T-helper 22 cell (primary cell): ENCODE measurements at places on chromosomes 2 and 18.

DNA sequence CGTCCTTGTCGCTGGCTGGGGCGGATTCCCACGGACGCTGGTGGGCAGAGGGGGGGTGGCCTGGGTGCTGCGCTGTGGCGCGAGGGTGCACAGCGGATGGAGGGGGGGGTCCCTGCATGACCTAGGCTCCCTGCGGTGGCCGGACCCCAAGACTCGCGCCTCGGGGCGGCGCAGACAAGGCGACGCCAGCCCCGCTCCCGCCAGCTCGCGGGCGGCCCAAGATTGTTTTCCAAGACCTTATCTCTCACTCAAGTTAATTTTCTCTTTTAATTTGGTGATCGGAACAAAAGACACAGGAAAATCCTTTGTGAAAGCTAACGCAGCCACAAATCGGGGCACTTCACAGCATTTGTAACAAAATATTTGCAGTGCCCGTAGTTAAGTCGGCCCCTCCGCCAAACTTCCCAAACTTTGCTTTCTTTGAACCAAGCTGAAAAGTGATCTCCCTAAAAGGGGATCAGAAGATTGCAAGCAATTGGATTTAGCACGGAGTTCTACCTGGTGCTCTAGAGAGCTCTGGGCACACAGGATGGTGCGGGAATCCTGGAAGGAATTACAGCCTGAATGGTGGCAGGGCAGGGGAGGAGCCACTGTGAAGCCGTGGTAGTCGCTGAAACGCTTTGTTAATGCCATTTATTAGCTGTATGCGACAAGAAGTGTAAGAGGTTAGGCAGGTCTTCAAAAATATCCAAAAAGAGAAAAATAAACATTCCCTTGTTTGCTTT is 4.8 kb upstream of the ID2 start:
- no peak for DNase-seq

DNA sequence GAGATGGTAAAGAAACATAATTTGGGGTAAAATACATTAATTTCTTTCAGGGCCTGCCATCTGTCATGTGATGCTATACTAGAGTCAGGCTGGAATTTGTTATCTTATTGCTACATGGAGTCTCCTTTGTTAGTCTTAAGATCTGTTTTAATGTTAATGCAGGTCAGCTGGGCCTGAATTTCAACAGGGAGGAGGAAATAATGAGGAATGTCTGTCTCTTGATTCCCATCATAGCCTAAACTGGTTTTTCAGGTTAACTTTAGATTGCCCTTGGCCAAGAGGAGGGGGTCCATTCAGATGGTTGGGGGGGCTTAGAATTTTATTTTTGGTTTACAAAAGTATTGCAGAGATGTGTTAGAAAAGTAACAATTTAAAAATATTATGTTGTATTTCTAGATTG is 19.0 kb upstream of the FEZ2 start:
- no peak for DNase-seq

- DNase-seq, result no peak
Observed at GRCh38 chr2:65435625-65436168, 3.3 kb upstream of the SPRED2 start.

DNA sequence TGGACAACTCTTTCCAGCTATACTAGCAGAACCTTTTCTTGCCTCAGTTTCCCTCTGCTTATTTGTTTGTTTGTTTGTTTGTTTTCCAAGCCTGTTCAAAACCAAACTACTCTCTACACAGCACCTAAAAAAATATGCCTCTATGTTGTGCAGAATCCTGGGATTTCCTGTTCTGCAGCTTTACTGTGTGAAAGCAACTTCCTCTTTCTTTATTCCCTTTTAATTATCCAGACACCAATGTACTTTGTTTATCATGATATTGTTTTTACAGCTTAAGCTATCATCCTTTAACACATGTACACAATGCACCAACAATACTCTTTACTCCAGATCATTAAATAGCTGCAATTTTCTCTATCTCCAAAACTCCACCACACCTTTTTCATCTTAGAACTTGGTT is 259.5 kb downstream of the EPHA4 start:
- DNase-seq, result no peak

- no peak for DNase-seq
Observed at GRCh38 chr2:16181062-16181740, 240.9 kb downstream of the MYCN start.

DNA sequence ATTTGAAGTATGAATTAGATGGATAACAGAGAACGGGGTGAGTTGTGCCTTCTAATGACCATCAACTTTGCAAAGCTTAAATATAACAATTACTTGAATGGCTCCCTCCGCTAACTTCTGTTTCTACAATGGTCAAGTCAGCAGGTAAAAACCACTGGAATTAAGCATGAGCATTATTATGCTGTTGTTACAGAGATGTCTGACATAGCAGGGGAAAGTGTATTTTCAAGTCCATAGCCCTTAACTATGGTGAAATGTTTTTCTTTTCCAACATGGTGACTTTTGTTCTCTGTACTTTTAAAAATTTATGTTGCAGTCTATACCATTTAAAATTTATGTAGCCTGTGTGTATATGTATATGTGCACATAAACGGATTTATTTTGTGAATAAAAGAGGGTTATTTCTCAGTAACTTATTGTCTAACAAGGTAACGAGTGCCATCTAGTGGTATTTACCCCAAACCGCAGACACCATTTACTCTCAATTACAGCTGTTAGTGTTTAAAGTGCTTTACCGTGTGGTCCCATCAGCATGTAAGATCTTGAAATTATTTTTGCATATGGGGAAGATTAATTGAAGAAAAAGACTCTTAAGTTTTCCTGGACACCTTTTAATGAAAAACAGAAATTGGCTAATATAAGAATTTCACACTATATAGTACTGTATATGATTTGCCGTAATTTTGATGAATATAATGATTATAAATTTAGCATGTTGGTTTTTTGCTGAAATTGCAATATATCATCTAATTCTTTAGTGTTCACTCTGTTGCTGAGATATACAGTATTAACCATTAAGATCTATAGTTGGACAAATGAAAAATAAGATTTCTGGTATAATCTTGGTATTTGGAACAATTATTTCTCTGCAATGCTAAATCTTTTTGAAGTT is 78.2 kb downstream of the UBE2E3 start:
- DNase-seq, result no peak

GRCh38 chr2:120245520-120246332 is 6.9 kb upstream of the RALB start:
- DNase-seq, result no peak

DNA sequence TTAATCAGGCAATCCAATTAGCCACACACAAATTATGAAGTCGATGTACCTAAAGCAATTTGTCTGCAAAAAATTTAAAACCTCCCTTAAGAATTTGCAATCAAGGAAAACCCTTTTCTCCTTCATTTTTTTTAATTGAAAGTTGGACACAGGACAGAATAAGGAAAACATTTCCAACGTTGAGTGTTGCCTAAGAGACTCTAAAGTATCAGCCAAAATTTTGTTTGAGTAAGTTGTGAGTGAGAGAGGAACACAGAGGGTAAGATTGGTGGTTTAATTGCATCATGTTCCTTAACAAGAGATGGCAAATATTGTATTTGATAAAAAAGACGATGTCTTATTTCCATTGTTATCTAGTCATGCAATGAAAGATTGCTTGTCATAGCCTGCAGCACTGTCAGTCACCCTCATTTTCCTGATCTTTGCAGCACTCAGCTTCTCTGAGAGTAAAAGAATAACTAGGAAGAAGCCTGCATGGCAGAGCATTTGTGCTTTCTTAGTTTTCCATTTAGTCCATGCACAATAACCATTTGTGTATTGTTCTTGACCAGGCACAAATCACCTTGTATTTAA is 115.5 kb downstream of the ICOS start:
- DNase-seq, result no peak

- no peak for DNase-seq
Observed at GRCh38 chr18:51687845-51688585, 490.5 kb upstream of the MEX3C start.

- no peak for DNase-seq
Observed at GRCh38 chr18:389658-390357, 110.7 kb downstream of the COLEC12 start.

- DNase-seq, result no peak
Observed at GRCh38 chr2:179788104-179788503, 73.3 kb downstream of the ZNF385B start.

- DNase-seq, result no peak
Observed at GRCh38 chr2:237652181-237652580, 24.8 kb downstream of the LRRFIP1 start.

- DNase-seq, result no peak
Observed at GRCh38 chr2:1892529-1893250, 148.4 kb upstream of the PXDN start.

DNA sequence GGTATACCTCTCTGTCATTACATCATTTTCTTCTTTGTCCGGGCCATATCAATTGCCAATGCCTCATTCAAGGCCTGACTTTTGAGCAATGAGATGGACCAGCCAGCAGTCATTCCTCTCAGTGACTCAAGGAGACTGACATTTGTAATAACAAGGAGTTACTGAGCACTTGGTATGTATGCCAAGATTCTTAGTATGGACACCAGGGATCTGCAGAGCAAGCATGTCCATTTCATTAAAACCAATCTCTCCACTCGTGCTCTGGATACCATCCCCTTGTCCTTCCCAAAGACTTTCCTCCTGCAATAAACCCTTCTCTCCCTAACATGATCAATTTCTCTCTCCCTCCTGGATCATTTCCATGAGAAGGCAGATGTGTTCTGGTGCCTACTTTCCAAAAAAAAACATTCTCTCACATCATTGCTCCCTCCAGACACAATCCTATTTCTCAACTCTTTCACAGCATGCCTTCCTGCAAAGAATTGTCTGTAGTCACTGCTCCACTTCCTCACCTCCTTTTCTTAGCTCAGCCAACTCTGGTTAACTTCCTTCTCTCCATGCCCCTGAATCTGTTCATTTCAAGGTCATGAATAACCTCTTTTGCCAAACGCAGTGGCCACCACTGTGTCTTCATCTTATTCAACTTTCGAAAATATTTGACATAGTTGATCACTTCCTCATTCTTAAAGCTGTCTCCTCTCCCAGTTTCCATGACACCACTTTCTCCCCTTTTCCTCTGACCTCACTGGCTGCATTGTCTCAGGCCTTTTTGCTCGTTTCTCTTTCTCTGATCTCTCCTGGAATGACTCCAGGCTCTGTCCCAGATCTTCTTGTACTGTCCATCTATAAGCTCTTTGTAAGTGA is 102.8 kb upstream of the CYP1B1 start:
- DNase-seq, result no peak

DNA sequence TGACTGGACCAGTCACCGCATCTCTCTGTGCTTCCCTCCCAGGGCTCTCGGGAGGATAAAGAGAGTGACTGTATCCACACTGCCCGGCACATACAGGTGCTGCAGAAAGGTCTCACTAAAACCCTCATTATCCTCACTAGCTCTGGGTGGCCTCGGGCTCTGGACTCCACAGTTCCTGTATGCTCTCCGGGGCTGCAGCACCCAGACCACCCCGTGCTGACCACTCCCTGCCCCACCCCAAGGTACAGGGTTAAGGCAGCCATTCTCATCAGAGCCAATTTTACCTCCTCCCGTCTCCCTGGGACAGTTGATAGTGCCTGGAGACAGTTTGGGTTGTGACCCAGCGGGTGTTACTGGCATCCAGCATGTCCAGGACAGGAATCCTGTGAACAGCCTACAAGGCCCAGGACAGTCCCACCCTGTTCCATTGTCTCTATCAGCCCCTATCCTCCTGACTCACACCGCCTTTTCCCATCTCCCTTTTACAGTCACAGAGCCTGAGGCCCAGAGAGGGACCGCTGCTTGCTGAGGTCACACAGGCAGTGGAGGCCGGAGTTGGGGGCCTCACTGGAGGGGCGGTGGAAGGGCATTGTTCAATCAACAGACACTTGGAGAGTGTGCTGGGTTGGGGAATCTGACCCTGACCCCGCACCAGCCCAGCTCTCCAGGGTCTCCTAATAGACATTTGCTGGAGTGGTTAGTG is 1.7 kb downstream of the ZAP70 start:
- no peak for DNase-seq

DNA sequence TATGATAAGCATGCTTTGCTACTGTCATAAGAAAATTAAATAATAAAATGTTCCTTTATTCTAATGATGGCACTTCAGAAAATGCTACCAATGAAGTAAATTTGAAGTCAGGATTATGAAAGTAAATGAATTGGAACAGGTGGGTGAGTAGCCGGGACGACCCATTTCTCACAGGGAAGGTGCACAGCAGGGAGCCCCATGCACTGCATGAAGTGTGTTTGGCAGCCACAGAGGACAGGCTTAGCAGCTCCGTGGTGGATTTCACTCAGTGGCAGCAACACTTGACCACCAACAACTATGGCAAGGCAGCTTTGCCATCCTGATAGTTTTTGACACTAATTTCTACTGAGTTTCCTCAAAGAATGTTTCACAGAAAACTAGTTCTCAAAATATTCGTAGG is 146.3 kb downstream of the ATL2 start:
- no peak for DNase-seq

GRCh38 chr18:77197073-77197472 is 52.6 kb upstream of the GALR1 start:
- no peak for DNase-seq

- DNase-seq, result no peak
Observed at GRCh38 chr2:112679484-112679883, 33.7 kb downstream of the SLC20A1 start.

DNA sequence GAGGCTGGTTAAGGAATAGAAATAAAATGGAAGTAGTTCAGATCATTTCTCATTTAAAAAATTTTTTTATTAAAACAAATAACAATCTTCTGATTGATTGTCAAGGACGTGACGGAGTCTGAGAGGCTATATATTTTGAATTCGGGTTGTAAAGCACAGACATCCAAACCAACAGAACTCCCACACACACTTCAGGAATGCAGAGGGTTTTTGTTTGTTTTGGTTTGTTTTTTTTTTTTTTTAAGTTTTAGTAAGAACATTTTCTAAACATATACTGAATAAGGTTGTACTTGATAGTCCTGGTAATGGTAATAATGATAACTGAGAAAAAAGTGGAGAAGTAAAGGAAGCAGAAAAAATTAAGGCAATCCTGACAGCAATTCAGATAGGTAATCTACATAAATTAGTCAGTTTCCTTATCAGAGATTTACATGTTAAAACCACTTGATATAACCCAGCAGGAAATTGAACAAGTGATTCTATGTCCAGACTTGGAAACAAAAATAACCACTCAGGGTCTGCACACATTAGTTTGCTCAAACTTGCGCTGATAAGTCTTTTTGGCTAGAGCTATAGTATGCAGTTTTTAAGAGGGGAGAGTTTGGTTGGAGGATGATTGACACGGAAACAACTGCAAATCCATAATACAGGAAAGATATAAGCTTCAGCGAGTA is 51.5 kb upstream of the CTAGE1 start:
- DNase-seq, result no peak

DNA sequence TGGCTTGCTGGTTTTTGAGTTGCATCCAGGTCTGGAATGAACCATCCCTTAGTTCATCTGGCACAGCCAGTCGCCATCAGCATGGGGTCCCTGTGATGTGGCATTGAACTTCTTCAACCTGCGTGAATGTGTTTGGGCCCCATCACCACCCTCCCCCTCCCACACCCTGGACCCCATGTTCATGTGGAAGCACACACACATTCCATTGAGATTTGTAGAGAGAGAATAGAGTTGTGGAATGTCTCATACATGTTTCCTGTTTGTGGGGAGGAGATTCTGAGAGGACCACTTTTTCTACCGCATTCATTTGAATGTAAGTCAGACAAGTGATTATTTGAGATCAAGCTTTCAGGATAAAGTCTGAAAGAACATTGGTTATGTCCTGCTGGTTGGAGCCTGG is 117.6 kb upstream of the EML6 start:
- no peak for DNase-seq
